Dermis microvascular lymphatic vessel endothelial cell (primary cell): ENCODE measurements at places on chromosomes 16 and 17. TPM values are rescaled to one million over a fixed set of nuclear protein-coding genes. Genes with fewer than 3 reads are reported as not detected.

- no peak for DNase-seq
These were observed 454.9 kb downstream of the KCNJ2 start for GRCh38 chr17:70624211-70624610.

DNA sequence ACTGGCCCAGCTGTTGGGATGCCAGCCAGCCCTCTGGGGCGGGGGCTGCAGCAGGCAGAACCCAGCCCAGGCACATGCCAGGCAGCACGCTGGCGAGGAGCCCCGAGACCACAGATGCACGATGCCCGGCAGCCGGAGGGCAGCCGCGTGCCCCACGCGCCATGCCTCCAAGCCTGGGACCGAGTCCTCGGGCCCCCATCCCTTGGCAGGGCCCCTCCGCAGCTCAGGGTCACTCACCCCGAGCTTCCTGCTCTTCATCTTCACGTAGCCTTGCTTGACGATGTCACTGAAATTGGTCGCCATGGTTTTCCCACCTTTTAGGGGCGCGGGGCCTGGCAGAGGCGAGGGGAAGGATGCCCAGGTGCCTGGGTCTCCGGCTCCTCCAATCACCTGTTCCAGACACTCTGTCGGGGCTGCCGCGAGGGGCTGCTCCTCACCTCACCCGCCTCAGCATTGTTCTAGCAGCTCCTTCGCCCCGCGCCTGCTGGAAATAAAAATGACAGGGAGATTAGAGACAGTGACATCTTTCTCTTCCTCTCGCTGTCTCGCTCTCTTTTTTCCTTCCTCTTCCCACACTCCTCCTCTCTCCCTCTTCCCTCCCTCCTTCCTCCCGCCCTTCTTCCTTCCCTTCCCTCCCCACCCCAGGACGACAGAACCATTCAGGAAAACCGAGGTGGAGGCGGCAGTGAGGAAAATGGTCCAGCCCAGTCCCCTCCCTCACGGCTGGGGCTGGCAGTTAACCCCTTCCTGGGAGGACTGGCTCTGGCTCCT, 6.9 kb downstream of the DOK4 start:
- no peak for DNase-seq

The DYNLRB2 gene
- not detected in 2 replicates for total RNA-seq

DNA sequence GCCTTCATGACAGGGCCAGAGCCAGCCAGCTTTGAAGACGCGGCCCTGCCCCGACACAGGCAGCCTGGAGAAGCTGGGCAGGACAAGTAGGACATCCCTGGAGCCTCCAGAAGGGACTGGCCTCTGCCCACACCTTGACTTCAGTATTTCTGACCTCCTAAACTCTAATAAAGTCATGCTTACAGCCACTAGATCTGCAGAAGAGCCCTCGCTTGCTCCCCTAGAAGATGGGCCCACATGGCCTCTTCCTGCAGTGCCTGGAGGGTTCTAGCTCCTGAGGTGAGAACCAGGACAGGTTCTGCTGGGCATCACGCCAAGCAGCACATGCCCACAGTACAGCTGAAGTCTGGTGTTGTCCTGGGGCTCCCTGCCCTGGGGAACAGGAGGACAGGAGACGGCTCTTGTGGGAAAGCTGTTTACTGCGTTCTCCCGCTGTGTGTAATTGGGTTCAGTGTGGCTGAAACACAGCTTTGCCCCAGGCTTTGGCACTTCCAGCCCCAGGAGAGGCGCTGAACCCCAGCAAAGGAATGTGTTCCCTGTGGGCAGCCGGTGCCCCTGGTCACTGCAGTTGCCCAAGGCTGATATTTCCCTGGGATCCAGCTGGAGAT, 2.6 kb downstream of the APRT start:
- DNase-seq: no peak

- peak; percentile 39 for DNase-seq
These were observed 681 bp downstream of the TMEM102 start for GRCh38 chr17:7435676-7436555.

- DNase-seq: no peak
These were observed 126.1 kb upstream of the FOXF1 start for GRCh38 chr16:86384263-86384649.

GRCh38 chr17:66829386-66829864, 5.5 kb upstream of the CACNG5 start:
- peak; percentile 25 for DNase-seq

DNA sequence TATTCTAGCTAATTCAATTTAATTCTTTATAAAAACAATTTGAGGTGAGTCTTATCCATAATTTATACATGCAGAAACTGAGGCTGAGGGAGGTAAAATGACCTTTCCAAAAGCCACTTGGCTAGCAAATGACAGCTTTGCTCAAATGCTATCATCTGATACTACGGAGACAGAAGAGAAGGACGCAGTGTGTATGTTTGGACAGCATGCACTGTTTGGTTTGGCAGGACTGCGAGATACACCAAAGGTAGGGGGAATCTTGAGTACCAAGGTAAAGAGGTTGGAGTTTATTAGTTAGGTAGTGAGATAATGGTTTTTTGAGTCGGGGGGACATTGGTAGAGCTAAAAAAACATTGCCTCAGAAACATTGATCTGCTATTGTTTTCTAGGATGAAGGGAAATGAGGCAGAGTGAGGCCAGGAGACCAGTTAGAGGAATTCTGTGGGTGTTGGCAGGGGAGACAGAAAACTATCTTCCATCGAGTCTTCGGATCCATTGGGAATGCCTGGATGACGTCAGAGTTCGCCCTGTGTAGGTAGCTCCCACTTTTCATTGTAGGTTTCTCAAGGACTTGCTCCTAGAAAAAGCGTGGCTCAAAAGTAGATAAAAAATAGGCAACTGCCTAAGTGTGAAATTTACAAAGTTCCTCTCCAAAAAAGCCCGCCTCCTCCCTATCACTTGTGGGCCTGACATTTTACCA, 2.5 kb upstream of the HS3ST4 start:
- no peak for DNase-seq

The ZNF624 gene
- 3.7 and 4.0 TPM in 2 replicates for total RNA-seq

The ABCC3 gene
- 0.13 and 0.90 TPM in 2 replicates for total RNA-seq

The TVP23C gene
- total RNA-seq: 9.9 and 10.3 TPM in 2 replicates

GRCh38 chr16:66714654-66715307, 18.2 kb upstream of the CMTM4 start:
- no peak for DNase-seq

The ADAP2 gene
- total RNA-seq: 0.38 and 0.77 TPM in 2 replicates

DNA sequence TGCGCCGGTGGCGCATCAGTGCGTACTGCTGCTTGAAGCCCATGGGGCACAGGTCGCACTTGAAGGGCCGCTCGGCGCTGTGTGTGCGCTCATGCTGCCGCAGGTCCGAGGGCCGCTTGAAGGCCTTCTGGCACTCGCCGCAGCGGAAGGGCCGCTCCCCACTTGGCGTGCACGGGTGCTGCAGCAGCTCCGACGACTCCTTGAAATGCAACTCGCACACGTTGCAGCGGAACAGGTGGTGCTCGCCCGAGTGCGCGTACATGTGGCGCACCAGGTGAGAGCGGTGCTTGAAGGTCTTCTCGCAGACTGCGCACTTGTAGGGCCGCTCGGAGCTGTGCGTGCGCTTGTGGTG, 3.3 kb downstream of the ZNF319 start:
- DNase-seq: no peak

- no peak for DNase-seq
These were observed 6.8 kb upstream of the ITGAD start for GRCh38 chr16:31386157-31386984.

- peak; percentile 3 for DNase-seq
These were observed 52.8 kb downstream of the CDH11 start for GRCh38 chr16:65069065-65069464.

- no peak for DNase-seq
These were observed 23.4 kb downstream of the LMF1 start for GRCh38 chr16:947255-947921.

The KRTAP16-1 gene
- not detected in 2 replicates for total RNA-seq

DNA sequence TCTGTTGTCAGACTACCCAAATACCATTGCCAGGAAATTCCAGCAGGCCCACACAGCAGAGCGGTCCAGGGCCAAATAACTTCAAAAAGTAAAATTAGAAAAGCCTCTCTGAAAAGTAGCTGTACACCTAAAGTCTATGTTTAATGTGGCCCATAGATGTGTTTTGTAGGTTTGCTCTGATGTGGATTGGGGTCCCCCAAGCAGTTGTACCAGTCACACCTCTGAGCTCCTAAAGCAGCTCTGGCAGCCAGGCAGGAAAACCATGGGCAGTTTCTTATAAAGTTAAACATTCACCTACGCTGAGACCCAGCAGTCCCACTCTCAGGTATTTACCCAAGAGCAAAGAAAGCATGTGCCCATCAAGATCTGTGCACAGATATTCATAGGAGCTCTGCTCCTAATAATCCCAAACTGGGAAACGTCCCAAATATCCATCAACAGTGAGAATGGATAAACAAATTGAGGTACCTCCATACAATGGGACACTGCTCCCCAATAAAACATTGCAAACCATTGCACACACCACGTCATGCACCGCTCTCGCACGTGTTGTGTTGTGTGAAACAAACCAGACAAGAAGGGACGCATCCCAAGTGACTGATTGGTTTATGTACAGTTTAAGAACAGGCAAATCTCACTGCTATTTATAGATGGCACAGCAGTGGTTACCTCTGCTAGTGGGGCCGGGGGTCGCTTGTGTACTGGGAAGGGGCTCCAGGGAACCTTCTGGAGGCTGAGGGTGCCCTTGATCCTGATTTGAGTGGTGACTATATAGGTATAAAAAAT, 15.8 kb upstream of the PRM1 start:
- DNase-seq: no peak

The SOCS1 gene
- 0.26 and 0.51 TPM in 2 replicates for total RNA-seq

The TMEM88 gene
- total RNA-seq: 11.6 and 17.2 TPM in 2 replicates

- DNase-seq: no peak
These were observed 11.6 kb downstream of the ACLY start for GRCh38 chr17:41907185-41907556.

The DHRS7C gene
- total RNA-seq: not detected in 2 replicates

- no peak for DNase-seq
These were observed 26.8 kb upstream of the ZNF629 start for GRCh38 chr16:30813821-30814189.

GRCh38 chr17:68200689-68201417, 47.0 kb upstream of the AMZ2 start:
- peak; percentile 84 for DNase-seq

DNA sequence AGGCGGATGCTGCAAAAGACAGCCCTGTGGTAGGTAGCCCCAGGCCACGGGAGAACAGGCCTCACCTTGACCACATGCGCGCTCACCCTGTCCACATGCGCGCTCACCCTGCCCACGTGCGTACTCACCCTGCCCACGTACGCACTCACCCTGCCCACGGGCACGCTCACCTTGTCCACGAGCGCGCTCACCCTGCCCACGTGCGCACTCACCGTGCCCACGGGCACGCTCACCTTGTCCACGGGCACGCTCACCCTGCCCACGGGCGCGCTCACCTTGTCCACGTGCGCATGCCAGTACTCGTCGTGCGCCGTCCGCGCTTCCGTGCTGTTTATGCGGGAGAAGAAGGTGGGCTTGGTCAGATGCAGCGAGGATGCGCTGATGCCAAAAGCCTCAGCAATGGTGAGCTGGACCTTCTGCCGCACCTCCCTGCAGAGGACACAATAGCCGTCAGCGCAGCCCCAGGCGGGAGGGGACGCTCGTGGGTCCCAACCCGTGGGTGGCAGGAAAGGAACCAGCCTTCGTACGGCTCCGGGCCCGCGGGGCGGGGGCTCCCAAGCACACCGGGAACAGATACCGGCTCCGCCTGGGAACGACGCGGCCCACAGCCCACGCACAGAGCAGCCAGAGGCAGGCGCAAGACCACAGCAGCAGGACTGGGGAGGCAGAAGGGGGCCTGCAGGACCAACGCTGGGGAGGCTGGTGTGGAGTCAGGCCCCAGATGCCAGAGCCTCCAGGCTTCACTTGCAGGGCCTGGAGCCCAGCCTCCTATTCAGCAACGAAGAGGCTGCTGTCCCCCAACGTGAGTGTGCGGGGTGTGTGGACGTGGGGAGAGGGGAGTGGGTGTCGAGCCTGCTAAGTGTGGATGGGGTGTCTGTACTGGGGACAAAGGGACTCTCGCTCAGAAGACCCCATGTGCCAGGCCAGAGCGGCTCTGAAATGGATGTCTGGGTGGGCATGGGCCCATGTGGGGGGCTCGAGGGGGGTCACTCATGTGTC, 14.2 kb upstream of the HEXD start:
- no peak for DNase-seq

The IGF2BP1 gene
- under 0.01 TPM in 2 replicates for total RNA-seq

- peak; percentile 65 for DNase-seq
These were observed 59.7 kb downstream of the PLCG2 start for GRCh38 chr16:81838794-81839193.

The CDK5R1 gene
- total RNA-seq: 1.3 and 1.6 TPM in 2 replicates
